NCI-H1436 (cell line): ENCODE measurements at places on chromosomes 2 and 18.

- no peak for DNase-seq
Observed at GRCh38 chr2:32463110-32463509, 106.3 kb downstream of the BIRC6 start.

DNA sequence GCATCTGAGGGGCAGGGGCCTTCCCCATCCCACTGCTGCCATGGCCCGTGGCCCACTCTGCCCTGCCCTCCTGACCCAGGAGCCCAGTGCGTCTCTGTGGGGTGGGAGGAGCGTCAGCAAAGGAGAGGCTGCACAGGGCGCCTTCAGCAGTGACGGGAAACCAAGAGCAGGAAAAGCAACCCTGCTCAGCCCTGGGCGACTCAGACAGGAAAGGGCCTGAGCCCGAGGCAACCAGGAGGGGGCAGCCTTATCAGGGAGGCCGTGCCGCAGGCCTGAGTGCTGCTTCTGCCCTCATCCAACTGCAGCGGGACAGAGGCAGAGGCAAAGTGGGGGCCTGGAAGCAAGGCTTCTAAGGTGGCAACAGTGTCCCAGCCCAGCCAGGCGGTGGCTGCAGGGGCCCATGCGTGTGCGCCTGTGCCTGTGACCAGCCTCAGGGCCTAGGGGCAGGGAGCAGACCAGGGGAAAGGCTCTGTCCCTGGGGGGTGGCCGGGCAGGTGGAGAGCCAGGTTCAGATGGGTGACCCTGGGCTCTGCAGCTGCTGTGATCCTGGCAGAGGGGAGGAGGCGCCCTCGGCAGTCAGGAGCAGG is 23.3 kb upstream of the ALPI start:
- DNase-seq, result no peak

DNA sequence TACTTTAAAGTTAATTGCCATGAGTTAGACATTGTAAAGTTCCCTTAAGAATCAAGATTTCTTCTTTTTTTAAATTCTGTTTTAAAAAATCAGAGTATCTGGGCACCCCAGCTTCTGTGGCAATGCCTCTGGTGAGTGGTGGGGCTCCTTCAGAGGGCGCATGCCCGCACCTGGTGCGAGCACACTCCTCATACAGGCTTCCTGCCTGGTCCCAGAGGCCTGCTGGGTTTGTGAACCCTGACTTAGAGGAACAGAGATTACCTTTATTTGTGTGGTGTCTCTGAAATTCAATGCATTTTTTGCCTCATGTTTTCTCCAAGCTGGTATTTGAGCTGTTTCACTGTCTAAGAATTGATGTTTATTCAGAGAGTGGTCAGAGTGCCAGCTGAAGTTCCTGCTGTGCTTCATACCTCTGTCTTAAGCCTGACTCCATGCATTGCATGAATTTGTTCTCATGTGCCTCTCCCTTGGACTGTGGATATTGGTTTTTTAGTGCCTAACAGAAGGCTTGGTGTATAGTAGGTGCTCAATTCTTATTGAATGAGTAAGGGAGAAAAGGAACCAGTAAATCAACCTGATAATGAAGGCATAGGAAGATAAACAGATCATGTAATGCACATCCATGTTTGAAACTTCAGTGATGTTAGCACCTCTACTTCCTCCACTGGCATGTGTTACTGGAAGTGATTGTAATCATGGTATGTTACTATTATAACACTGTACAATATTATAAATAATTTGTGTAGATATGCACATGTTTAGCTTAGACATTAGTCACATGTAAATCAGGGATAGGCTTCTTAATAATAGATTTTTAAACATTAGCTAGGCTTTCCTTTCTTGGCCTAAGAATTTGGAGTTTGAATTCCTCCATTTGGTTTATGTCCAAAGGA is 29.0 kb downstream of the PHLPP1 start:
- DNase-seq, result no peak

DNA sequence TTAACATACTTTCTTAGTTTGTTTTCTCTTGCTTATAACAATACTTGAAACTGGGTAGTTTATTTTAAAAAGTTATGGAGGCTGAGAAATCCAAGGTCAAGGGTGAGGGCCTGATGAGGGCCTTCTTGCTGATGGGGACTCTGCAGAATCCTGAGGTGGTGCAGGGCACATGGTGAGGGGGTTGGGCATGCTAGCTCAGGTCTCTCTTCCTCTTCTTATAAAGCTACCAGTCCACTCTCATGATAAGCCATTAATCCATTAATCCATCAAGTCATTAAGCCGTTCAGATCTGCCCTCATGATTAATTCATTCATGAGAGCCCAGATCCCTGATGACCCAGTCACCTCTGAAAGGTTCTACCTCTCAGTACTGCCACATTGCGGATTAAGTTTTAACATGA is 21.4 kb downstream of the ALMS1 start:
- no peak for DNase-seq

GRCh38 chr2:74532222-74532621 is 2.5 kb downstream of the HTRA2 start:
- no peak for DNase-seq

- DNase-seq, result no peak
Observed at GRCh38 chr2:6441800-6442199, 423.9 kb downstream of the CMPK2 start.

- no peak for DNase-seq
Observed at GRCh38 chr2:180952082-180952481, 28.3 kb upstream of the UBE2E3 start.

GRCh38 chr2:151486053-151486452 is 76.4 kb downstream of the RIF1 start:
- DNase-seq, result no peak

DNA sequence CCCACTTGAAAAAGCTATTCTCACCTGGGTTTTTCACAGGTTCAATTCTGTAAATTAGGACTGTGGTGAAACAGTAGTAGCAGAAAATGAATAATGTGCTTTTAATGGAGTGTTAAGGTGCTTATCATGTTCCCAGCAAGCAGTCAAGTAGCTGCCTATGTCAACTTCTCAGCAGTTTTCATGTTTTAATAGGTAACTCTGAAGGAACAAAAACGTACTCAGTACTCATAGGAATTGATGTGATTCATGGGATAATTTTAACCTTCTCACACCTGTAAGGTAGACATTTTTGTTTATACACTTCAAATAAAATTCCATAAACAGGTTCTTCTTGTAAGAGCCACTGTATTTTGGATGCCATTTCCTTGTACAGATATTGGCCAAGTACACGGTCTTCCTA is 801.6 kb downstream of the MBD2 start:
- DNase-seq, result no peak

- no peak for DNase-seq
Observed at GRCh38 chr2:16244153-16244965, 304.0 kb downstream of the MYCN start.

DNA sequence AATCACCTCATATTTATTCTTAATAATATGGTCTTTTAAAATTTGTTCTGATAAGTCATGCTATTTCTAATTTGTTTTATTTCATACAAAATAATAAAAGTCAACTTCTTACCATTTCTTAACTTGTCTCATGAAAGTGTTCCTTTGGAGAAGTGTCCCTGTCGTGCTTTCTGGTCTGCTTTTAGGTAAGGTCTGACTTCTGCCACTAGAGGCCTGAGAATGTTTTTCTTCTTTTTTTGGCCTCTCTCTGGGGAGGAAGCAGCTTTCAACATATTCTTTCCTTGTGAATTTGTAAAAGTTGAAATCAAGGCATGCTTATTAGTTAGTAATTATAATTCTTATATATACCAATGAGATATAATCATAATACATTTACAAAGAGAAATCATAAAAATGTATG is 39.4 kb downstream of the MAP2 start:
- DNase-seq, result no peak

- DNase-seq, result no peak
Observed at GRCh38 chr18:6521803-6522418, 107.2 kb upstream of the L3MBTL4 start.

DNA sequence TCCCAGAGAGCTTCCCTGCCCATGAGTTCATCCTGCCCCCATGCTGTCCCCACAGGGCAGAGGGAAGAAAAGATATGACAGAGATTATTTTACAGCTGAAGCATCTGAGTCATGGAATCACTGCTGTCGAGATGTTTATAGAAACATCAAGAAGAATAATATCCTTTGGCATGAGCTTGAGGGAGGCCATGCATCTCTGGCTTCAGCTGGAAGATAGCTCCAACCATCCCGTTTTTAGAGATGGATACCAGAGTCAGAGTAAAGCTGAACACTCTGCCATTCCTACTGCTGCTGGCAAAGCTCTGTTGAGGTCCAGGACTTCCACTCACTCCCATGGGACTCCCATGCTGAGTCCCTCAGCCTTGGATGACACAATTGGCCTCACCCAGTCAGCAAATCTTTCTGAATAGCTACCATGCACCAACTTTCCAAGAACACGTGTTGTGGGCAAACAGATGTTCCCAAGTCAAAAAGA is 167.8 kb downstream of the TTC32 start:
- no peak for DNase-seq

GRCh38 chr18:41917181-41917580 is 37.9 kb upstream of the PIK3C3 start:
- no peak for DNase-seq

- DNase-seq, result no peak
Observed at GRCh38 chr18:80035997-80036396, 1.8 kb downstream of the RBFA start.

DNA sequence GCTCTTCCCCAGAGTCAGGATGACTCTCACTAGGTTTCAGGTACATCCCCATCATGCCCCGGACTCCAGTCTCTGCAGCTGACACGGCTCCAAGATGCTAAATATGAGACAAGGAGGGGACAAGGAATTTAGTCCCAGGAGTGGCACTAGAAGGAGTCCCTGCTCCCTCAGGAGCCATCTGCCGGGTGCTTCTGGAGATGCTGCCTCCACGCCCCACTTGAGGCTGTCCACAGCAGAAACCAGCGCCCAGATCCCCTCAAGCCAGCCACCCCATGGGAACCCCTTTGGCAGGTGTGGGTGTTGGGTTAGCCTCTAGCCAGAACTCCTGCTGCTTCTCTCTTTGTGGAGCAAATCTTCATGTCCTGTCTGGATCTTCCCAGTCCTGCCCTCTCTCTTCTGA is 40.3 kb downstream of the BCL11A start:
- no peak for DNase-seq

GRCh38 chr2:239715202-239715601 is 309.9 kb downstream of the NDUFA10 start:
- no peak for DNase-seq

GRCh38 chr2:39181297-39181696 is 60.4 kb upstream of the SOS1 start:
- no peak for DNase-seq

DNA sequence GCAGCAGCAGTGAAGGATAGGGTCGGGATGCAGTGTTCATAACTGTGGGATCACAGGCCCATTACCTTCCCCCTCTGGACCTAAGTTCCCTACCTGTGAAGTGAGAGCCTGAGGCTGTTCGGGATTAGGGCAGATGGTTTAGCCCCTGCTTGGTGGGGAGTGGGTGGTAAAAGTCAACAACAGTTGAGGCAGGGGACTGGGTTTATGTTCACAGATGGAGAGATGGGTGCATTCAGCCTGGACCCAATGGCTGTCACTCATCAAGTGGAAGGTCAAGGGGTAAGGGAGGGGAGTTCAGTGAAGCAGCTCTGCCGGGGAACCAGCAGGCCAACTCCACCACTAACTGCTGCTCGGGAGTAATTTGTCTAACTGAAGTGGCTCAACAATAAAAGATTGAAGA is 180.4 kb downstream of the FAM210A start:
- no peak for DNase-seq

GRCh38 chr18:48660346-48661228 is 121.8 kb downstream of the CTIF start:
- no peak for DNase-seq

DNA sequence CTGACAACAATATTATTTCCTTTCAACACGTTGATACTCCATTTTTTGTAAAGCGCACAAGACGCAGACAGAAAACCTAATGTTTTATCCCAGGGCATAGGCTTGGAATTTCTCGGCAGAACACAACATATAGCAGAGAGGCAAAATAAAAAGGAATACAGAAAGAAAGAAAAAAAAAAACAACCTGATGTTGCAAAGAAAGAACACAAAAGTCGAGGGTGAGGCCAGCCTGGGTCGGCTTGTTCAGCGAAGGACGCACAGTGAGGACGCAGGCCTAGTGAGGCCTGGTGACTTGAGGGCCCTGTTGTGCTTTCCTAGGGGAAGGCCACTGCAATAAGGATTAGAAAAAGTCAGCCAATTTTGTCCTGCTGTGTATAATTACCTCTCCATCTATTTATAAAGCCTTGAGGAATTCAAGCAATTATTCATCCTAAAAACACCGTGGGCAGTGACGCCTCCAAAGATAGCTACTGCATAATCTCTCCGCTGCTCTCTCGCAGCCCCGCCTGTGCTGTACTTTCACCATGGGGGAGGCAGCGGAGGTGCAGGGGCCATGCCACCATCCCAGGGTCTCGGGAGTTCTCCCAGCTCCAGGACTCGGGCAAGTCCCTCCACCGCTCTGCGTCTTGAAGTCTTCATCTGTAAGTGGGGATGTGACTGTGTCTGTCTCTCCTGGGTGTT is 61.9 kb upstream of the SH3RF3 start:
- no peak for DNase-seq

DNA sequence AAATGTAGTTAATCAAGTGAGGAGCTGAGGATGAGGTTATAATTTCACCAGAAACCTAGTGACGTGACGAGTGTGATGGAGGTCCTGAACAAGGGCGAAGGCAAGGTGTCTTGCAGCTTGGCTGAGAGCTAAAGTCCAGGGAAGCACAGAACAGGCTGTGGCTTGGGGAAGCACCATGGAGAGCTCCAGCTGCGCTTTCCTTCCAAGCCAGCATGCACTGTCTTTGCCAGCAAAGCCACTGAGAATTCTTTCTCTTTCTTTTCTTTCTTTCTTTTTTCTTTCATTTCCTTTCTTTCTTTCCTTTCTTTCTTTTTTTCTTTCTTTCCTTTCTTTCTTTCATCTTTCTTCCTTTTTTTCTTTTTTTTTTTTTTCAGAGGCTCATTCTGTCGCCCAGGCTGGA is 239.3 kb downstream of the FBXO15 start:
- no peak for DNase-seq

- no peak for DNase-seq
Observed at GRCh38 chr2:54669677-54670484, 53.6 kb upstream of the EML6 start.
